ENCODE measurements at places on chromosomes 6 and 20.

DNA sequence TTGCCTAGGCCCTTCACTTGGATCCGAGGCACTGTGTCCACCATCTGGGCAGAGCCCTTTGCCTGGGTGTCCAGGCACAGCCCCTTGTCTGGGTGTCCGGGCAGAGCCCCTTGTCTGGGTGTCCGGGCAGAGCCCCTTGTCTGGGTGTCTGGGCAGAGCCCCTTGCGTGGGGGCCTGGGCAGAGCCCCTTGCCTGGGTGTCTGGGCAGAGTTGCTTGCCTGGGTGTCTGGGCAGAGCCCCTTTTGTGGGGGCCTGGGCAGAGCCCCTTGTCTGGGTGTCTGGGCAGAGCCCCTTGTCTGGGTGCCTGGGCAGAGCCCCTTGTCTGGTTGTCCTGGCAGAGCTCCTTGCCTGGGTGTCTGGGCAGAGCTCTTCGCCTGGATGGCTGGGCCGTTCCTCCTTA, 443.4 kb upstream of the CDH4 start:
- DNase-seq = no peak

DNA sequence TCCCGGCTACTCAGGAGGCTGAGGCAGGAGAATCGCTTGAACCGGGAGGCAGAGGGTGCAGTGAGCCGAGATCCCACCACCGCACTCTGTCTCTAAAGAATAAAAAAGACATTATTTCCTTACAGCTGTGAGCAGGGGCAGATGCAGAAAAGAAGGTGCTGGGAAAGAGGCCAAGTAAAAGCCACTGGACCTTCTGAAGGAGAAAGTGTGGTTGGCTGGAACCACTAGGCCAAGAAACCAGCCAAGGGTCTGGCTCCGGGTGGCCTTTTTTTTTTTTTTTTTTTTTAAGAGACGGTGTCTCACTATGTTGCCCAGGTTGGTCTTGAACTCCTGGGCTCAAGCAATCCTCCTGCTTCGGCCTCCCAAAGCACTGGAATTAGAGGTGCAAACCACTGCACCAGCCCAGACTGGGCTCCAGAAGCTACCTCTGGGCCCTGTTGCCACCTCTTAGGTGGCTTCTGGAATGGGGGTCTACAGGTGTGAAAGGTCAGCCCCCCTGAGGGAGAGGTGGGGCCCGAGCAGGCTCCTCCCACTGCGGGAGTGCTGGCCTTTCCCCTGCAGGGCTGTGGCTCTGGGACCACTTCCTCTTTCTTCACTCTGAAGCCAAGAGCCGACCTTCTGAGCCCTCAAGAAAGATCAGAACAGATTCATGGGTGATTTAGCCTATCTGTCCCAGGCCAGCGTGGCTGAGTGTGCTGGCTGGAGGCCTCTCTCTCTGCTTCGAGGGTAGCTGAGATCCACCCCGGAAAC, at the start of gene FGD2:
FGD2 (plus strand) TSS at position 595 of the 750 bp plus-strand sequence. CDS start 163 bp downstream, outside the sequence.
- DNase-seq = no peak

DNA sequence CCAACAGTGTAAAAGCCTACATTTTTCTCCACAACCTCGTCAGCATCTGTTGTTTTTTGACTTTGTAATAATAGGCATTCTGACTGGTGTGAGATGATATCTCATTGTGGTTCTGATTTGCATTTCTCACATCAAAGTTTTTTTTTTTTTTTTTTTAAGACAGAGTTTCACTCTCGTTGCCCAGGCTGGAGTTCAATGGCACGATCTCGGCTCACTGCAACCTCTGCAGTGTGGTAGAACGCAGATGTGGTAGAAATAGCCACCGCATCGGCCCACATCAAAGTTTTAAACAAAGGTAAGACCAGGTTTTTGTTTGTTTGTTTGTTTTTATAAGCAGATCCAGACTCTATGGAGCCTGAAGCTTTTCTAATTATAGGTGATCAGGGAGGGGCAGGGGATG, 12.7 kb upstream of the PPP1R3G start:
- no peak for DNase-seq

GRCh38 chr6:36682328-36683144, 4.0 kb downstream of the CDKN1A start:
- peak; percentile 57 for DNase-seq

- DNase-seq = no peak
Observed at GRCh38 chr20:50133474-50134217, 19.9 kb downstream of the PEDS1 start.

DNA sequence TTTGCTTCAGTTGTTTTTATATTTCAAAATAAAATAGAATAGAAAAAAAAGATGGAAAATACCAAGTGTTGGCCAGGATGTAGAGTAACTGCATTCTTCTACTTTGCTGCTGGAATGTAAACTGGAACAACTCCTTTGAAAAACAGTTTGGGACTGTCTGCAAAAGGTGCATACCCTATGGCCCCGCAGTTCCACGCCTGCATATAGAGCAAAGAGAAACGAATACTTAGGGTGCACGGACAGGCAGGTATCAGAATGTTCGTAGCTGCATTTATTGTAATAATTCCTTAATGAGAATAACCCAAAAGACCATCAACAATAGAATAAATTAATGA, 603 bp upstream of the RAB23 start:
- DNase-seq = no peak

- DNase-seq = no peak
Observed at GRCh38 chr20:21240394-21240793, 62.7 kb upstream of the XRN2 start.

GRCh38 chr6:20693466-20694063, 159.3 kb downstream of the CDKAL1 start:
- DNase-seq = no peak

- DNase-seq = no peak
Observed at GRCh38 chr20:15561070-15561569, 1012.1 kb downstream of the KIF16B start.

- no peak for DNase-seq
Observed at GRCh38 chr20:1423625-1424106, 30.8 kb upstream of the FKBP1A start.

GRCh38 chr6:134288538-134289203, 29.2 kb downstream of the SGK1 start:
- DNase-seq = no peak

GRCh38 chr6:36814249-36814648, 25.0 kb downstream of the CPNE5 start:
- DNase-seq = no peak
